HFF-Myc (cell line): ENCODE measurements at places on chromosomes 7 and 10.
A peak's percentile ranks its signal among the peaks of the same experiment; 100 is the strongest.

DNA sequence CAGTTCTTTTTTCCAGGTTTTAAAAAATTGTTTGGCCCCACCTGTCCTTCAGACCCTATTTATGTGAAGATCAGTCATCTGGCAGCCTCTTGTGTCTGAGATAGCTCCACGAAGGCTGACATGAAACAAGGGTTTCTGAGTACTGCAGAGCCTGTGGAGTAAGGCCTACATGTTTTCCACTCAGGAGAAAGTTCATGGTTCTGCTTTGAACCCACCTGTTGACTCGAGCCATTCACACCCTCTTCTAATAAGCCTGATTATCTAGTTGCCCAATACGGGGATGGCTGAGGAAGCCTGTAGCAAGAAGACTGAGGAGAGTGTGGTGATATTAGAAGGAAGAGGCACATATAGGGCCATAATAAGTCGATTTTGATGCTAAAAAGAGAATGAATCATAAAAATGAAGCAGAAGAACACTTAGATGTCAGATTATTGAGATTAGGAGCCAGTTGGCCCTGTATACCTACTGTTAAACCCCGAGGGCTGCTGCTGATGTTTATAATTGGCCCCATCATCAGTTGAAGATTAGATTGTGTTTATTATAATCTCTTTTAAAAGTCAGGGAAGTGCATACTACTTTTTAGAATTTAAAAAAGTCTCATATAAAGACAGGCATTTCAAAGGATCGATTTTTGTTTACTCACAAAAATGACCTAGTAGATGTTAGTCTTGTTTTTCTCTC, 109.4 kb downstream of the CDK14 start:
- no peak for DNase-seq

DNA sequence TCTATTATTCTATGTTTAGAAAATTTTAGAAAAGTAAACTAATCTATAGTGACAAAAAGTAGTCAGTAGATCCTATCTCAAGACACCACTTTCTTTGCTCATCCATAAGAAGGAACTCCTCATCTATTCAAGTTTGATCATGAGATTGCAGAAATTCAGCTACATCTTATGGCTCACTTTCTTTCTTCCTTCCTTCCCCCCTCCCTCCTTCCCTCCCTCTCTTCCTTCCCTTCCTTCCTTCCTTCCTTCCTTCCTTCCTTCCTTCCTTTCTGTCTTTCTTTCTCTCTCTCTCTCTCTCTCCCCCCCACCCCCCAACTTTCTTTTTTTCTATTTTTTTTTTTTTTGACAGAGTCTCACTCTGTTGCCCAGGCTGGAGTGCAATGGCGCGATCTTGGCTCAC, 35.3 kb upstream of the SRPK2 start:
- DNase-seq, result no peak

DNA sequence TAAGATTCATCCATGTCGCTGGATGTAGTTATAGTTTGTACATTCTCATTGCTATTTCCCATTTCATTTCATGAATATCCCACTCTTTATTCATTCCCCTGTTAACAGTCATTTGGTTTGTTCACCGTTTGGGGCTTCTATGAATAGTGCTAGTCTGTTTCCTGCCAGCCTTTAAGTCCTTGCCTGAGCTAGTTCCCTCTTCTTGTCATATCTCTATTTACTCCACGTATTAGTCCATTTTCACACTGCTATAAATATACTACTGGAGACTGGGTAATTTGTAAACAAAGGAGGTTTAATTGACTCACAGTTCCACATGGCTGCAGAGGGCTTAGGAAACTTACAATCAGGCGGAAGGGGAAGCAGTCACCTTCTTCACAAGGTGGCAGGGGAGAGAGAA, 56.2 kb downstream of the PLCE1 start:
- no peak for DNase-seq

DNA sequence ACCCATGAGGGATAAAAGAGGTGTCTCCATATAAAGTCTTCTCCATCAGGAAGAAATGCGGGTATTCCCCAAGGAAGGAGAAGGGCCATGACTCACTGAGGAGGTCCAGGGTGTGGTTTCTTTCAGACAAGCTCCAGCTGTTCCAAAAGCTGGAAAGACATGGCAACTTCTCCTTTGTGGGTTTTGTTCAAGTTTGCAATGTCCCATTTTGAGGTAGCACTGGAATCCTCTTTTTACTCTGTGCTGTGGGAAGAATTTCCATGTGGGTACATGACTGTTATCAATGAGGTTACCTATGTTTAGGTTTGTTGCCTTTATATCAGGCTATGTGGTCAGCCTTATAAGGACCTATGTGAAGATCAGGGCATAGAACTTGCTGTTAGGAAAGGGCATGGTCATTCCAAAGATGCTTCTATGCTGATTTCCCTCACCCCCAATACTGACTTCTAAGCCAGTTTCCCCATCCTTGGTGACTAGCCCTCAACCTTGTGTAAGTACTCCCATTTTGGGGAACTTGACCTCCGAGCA, 697.5 kb downstream of the INHBA start:
- peak; percentile 66 for DNase-seq

GRCh38 chr7:86339051-86339450, 304.7 kb upstream of the GRM3 start:
- DNase-seq, result no peak

GRCh38 chr7:141301544-141301943, 227.7 kb downstream of the TMEM178B start:
- no peak for DNase-seq

DNA sequence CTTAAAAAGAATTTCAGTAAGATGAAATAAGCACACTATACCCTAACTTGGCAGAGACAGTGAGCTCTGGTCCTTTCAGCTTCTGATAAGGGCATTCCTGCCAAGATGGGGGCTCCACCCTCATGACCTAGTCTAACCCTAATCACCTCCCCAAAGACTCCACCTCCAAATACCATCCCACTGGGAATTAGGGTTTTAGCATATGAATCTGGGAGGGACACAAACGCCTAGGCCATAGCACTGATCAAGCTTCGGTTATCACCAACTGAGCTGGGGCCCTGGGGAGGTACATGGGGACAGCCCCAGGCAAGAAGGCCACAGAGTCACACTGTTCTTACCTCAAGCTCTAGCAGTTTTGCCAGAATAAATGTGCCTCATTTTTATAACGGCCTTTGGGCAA, 31.4 kb downstream of the PALS2 start:
- DNase-seq, result no peak

GRCh38 chr7:30994206-30995100, 30.7 kb downstream of the GHRHR start:
- DNase-seq, result no peak

- DNase-seq, result peak; percentile 17
Observed at GRCh38 chr10:132654708-132655661, 117.4 kb downstream of the INPP5A start.

GRCh38 chr7:51045319-51046102, 262.8 kb upstream of the GRB10 start:
- DNase-seq, result peak; percentile 85

GRCh38 chr7:128123291-128124037, 92.2 kb upstream of the LRRC4 start:
- DNase-seq, result no peak

- DNase-seq, result no peak
Observed at GRCh38 chr7:88638583-88638982, 120.9 kb upstream of the ZNF804B start.

DNA sequence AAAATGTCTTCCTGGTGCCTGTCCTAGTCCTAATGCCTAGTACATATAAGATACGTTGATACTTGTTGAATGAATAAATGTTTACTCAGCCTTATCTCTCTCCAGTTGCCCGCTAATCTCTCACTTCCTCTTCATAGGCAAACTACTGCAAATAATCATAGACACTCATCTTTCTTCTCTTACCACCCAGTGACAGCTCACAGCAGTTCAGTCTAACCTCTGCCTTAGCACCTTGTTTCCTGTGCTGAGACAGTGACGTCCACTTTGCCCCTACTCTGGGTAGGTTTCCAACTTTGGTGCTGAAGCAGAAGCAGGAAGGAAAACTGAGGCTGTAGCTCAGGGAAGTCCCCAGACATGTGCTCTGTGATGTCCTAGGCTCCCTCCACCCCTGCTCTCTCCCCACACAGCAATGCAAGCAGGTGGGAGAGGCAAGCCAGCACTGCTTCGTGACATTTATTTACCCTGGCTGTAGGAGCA, 45.5 kb upstream of the RHOBTB1 start:
- DNase-seq, result no peak

GRCh38 chr7:70477036-70478010, 654.6 kb upstream of the GALNT17 start:
- DNase-seq, result no peak

DNA sequence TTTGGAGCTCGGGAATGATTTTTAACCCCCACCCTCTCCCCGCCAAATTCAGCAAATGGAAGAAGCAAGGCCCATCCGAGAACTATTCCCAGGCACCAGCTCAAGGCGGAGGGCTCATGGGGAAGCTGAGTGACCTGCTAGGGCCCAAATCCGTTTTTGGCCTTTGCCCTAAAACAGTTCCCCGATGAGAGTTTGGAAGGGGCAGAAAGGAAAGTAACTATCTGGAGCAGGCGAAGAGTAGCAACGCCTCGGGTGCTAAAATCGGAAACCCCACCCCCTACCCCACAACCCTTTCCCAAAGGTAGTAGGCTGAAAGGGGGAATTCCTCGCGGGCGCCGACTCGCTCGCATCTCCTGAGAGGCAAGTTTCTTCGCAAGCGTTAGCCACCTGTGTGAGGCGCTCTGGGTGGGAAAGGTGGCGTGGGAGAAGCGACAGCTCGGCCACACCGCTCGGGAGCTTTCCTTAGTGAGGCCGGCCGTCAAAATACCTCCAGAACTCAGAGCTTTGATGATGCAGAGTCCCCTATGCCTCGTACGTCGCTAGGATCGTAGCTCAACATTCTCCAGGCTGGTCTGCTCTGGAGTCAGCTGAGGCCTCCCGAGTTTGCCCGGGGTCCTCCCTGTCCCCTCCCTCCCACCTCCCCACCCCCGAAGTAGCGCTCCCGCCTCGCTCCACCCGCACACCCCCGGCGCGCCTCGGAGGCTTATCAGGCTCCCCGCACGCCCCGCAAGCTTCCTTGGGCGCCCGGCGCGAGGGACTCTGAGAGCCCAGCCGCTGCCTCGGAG, 642 bp upstream of the PRKG1 start:
- DNase-seq, result no peak

- no peak for DNase-seq
Observed at GRCh38 chr7:129707910-129708499, 96.5 kb downstream of the NRF1 start.

- DNase-seq, result no peak
Observed at GRCh38 chr7:42174391-42174912, 62.6 kb downstream of the GLI3 start.

GRCh38 chr7:81684514-81685269, 85.2 kb downstream of the HGF start:
- DNase-seq, result peak; percentile 100

DNA sequence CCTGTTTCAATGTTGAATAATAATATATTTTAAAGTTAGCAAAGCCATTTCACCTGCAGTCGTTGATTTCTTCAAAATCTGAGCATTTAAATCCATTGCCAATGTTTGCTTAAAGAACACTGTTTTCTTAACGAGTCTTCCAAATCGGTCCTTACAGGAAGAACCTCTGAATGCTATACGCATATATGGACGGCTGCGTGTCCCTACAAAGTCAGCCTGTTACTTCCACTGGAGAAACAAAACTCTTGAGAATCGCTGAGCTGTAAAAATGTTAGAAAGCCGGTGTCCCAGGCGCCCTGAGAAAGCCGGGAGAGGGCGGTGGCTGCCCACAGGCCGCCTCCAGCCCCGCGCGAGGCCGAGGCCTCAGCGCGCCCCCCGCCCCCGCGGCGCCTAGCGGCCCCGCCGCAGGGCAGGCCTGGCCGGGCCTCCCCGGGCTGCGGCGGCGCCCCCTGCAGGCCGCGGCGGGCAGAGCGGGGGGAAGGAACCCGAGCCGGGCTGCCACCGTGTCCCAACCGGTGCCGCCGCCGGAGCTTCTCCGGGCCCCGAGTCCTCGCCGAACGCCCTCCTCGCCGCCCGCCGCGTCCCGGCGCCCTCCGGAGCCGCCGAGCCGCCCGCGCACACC, at the start of gene FHIP2A:
Gene FHIP2A, plus strand, starts transcription at position 488 of the 622 bp plus-strand sequence. CDS start 299 bp downstream, outside the sequence.
- DNase-seq, result no peak

GRCh38 chr10:129322933-129323820, 143.9 kb upstream of the MGMT start:
- DNase-seq, result no peak

DNA sequence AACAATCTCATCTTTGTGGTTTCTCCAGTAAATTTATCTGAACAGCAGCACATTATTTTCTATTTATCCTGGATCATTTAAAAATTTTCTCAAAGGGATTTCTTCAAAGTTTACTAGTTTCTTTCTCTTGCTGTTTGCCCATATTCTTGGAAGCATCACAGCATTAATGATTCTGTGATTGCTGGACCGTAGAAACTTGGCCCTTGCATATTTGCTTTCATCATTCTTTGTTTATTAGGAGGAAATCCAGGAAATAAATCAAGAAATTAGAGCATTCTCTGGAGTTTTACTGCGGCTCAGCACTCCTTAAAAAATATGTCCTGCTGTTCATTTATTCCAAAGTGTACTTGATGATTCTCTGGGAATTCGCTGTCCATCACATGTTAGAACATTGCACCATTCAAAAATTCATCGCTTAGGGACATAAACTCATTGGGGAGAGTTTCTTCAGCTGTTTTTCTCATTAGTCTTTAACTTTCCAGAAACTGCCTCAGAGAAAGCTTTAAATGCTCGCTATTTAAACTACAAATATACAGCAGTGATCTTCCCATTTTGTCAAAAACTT, 264.0 kb upstream of the CDC14C start:
- DNase-seq, result no peak

GRCh38 chr10:126663880-126664279, 6.6 kb downstream of the C10orf90 start:
- no peak for DNase-seq

- DNase-seq, result peak; percentile 63
Observed at GRCh38 chr10:119737823-119738222, 12.0 kb downstream of the INPP5F start.

DNA sequence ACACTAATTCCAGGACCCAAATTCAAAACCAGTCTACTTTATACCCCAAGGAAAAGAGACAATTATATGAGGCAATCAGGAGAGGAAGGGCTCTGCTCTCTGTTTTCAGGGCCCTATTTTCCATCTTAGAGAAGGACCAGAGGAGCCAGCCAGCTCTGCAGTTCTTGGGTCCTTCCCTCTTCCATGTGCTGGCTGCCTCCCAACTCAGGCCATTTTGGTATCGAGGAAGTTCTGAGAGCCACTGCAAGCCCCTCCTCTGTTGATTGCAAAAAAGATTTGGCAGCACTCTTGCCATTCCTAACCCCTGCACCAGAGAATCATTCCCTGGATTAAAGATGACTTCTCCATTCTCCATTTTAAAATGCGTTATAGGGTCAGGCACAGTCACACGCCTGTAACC, 151.2 kb downstream of the AOAH start:
- no peak for DNase-seq

DNA sequence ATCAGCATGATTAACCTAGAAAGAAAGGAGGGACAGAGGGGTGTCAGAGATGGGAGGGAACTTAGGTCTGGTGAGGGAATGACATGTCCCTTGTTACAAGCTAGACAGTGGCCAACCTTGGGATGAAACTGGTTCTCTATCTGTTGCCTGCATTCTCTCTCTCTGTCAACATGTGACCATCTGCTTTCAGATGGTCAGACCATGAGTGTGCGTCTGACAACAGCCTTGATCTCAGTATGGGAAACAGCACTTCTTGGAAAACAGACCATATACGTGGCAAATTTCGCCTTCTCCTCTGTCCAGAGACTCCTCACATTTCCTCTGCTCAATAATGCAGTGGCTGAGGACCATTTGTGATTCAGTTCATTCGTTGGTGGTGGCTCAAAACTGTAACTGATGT, 845.9 kb downstream of the TYW1 start:
- no peak for DNase-seq

GRCh38 chr7:98617051-98617959, at the start of gene NPTX2:
Gene NPTX2 (plus strand): TSS chr7:98617285. CDS start chr7:98617462, 177 bp downstream.
- no peak for DNase-seq
